ENCODE measurements at places on chromosomes 12 and 14.

DNA sequence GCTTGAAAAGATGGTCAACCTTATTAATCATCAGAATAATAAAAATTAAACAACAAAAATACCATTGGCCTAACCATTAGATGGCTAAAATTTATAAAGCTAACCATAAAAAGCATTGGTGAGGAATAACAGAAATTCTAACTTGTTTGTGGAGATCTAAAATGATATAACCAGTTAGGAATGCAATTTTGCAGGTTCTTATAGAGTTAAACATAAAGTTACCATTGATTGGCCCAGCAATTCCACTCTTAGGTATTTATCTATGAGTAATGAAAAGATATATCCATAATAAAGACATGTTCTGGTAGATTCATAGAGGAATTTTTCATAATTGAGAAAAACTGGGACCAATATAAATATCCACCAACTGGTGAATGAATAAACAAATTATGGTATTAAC is 1098.6 kb downstream of the FSCB start:
- DNase-seq = no peak

GRCh38 chr12:72453550-72453949 is 181.4 kb downstream of the TRHDE start:
- no peak for DNase-seq

- DNase-seq = no peak
Measured at GRCh38 chr12:100234591-100235304, 32.1 kb downstream of the DEPDC4 start.

- DNase-seq = no peak
Measured at GRCh38 chr12:24679126-24679525, 269.8 kb downstream of the BCAT1 start.

DNA sequence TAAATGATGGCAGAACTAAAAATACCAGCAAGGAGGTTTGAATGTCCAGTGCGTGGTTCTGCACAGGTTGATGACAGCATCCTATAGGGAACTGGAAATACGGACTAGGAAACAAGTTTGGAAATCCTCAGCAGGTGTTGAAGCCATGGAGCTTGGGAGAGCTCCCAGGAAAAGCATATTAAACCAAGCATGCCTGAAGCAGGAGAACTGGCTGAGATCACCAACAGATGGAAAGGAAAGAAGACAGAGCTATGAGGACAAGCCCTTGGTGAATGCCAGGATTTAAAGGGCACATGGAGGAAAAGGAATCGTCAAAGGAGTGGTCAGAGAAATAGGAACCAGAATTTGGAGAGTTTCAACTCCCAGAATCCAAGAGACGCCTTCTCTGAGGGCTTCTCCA is 21.2 kb upstream of the ELK3 start:
- no peak for DNase-seq

Data from activated T-helper 9 cell treated with anti-CD3 and anti-CD28 coated beads, Interleukin-2, amount 50 U/mL, for 16 hours (primary cell).